GM19239 (cell line): ENCODE measurements at places on chromosomes 5 and 9.

DNA sequence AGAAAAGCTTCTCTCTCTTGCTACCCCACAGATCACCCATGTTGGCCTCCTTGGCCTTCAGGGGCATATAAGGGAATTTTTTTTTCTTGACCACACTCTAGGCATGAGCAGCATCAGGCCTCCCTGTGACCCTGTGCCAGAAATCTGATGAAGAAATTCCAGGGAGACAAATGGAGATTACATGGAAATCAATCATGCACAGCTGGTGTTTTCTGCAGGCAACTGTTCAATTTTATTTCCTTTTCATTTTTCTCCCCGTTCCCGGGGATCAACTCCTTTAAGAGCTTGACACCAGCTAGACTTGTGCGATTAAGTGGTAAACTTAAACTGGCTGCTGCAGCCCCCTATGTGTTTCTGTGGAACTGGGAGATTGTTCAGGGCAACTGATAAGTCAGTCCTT is 59.3 kb downstream of the GALNT10 start:
- DNase-seq: no peak

DNA sequence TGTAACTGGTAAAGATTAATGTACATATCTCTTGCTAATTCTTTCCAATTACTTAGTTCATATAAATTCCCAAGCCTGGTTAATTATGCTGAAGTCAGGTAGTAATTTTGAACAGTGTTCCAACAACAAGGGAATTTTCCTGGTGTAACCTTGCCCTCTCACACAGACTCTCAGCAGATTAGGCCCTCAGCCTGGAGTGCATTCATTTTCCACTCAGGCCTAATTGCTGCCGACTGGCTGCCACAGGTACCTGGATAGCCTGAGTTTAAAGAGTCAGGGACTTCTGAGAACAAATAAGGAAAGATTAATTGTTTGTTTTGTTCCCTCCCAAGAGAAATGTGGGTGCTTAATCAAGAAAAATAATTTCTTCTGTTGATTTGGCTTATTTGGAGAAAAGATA is 71.4 kb downstream of the PPIC start:
- no peak for DNase-seq

DNA sequence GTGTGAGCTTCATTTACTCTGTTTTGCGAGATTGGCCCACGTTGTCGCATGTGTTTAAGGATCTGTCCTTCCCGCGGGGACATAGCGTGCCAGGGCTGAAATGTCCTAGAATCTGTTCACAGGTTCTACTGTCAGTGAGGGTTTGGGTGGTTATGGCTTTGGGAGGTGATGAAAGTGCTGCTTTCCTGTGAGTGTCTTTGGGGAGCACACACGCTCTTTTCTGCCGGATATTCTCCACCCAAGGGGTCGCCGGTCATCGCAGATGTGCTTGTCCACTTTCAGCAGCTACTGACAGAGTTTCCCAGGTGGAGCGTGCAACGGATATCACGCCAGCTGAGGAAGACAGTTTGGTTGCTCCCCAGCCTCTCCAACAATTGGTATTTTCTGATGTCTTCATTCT is 32.1 kb downstream of the PROP1 start:
- no peak for DNase-seq

- DNase-seq: no peak
Measured at GRCh38 chr5:36885566-36886485, 9.3 kb downstream of the NIPBL start.

DNA sequence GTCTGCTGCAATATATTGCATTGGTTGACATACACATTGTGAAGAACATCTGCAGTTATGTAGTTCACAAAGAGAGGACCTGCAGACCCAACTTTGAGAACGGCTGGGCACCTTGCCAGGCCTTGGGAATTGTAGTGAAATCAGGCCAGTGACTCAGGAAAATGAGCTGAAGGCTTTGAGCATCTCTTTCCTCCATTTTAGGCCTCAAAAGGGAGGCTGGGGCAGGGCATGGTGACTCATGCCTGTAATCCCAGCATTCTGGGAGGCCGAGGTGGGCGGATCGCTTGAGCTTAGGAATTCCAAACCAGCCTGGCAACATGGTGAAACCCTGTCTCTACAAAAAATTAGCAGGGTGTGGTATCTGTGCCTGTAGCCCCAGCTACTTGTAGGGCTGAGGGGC is 1.4 kb upstream of the IPPK start:
- DNase-seq: no peak
